Astrocyte of the cerebellum (primary cell): ENCODE measurements at places on chromosomes 6 and 20.
A peak's percentile ranks its signal among the peaks of the same experiment; 100 is the strongest.

DNA sequence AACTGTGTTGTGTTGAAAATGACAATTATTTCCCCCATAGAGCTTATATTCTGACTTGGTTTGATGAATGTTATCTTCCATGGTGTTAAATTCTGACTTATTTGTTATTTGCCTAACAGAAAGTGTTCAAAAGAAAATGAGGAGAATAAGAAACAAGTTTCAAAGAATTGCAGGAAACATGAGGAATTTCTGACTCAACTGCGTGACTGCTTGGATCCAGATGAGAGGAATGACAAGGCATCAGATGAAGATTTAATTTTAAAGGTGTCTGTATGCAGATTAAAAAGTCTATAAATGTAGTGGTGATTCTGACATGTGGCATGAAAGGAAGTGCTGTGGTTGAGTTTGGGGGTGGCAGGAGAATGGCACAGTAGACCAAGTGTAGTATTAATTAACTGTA is 50.6 kb downstream of the CCDC170 start:
- DNase-seq: no peak

GRCh38 chr20:50192364-50193198 is 2.0 kb downstream of the CEBPB start:
- peak; percentile 74 for DNase-seq

- DNase-seq: no peak
These were observed 6.5 kb downstream of the KCNB1 start for GRCh38 chr20:49476016-49476355.

GRCh38 chr6:84449220-84449619 is 221.8 kb upstream of the CEP162 start:
- DNase-seq: no peak

DNA sequence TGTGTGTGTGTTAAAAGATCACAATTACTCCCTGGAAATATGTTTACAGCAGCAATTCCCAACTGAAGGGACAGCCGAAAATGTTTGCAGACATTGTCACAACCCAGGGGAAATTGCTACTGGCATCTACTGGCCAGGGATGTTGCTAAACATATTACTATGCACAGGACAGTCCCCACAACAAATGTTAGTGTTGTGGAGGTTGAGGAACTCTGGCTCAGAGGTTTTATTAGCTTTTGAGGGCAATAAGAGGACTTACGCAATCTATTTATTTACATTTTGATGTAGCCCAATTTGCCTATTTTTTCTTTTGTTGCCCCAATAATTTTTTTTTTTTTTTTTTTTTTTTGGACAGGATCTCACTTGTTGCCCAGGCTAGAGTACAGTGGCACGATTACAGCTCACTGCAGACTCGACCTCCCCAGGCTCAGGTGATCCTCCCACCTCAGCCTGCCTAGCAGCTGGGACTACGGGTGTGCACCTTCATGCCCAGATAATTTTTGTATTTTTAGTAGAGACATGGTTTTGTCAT is 154.1 kb downstream of the RPS12 start:
- no peak for DNase-seq

DNA sequence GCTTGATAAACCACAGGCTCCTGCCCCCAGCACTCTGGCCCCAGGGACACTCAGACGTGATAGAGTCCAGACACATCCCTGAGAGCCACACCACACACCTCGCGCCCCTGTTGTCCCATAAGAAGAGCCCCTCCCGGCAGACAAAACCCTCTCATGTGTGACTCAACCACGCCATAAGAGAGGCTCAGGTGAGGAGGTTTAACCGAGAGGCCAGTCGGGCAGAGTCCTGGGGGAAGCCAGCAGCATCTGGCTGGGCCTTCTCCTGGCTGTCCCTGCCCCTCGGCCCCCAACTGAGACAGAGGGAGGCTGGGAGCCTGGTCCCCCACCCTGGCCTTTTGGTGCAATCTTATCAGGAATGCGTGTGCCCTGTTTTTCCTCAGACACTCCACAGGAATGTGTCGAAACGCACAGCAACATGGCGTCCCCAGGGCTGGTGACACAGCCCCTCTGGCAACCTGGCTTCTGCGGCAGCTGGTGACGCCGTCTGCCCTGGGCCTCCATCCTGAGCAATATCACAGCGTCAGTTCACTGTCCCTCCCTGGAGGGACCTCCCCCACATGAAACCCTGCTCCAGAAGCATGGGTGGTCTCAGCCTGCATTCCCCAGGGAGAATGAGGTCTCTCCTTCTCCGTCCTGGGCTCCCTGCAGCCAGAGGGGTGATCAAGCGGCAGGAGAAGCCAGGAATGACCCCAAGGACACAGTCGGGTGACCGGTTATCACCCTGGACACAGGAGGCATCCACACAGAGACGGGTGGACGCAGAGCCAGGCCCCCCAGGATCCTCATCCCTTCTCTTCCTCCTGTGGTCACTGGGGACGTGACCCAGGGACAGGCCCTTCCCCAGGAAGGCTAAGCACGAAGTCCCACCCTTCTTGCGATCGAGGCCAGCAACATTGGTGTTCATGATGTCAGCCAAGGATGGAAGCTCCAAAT is 156.6 kb upstream of the AFDN start:
- DNase-seq: no peak

GRCh38 chr6:150143516-150144293 is 861 bp downstream of the PPP1R14C start:
- DNase-seq: no peak

DNA sequence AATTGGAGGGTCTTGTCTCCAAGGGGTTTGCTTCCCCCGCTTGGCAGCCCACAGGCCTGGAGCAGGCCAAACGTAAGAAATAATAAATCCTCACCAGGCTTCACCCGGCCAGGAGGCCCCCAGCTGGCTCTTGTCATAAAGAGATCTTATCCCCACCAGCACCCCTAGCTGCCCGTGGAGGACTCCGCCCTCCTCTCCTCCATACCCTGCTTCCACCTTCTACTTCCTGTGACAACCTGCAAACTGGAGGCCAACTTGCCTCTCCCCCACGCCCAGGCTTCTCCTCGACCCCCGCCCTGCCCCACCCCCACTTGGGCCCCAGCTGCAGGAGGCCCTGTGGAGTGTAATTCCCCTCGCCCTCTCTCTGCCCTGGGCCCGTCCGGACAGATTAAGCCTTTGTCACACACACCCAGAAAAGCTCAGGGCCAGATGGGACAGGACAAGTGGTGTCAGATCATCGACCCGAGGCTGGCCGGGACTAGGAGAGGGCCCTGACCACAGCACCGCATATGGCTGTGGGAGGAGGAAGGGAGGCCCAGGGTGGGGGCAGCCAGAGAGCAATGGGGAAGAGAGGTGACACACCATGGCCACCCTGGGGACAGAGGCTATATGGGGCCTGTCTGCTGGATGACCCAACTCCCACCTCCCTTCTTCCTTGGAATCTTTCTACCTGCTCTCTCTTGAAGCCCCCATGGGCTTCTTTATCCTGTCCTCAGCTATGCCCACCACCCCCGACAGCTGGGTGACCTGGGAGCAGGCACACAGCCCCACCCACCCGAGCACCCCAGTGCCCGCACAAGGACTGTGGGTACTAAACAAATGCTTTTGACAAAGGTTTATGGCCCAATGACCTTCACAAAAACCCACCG is 3.9 kb downstream of the NOL4L start:
- no peak for DNase-seq

GRCh38 chr20:58434326-58434725 is 45.3 kb downstream of the VAPB start:
- DNase-seq: no peak

DNA sequence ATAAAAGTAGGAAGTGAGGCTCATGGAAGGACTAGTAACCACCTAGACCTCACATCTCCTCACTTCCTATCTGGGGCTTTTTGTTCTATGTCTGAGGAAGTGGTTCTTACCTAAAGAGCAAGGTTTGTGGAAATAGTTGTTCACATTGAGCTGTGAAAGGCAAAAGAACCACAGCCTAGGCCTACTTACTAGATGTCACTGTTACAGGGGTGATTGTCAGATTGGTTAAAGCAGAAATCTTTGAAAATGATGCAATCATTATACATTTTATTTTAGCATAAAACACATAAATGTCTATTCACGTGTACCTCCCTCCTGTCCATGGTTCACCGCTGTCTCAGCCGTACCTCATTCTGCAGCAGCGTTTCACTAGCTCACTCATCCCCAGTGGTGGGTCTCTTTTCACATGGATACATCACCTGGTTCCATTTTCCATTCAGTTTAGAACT is 268.8 kb downstream of the TMEM242 start:
- DNase-seq: no peak

- no peak for DNase-seq
These were observed 56.2 kb downstream of the SNX9 start for GRCh38 chr6:157879034-157879872.

GRCh38 chr6:46062312-46062711 is 46.7 kb upstream of the CLIC5 start:
- peak; percentile 41 for DNase-seq

DNA sequence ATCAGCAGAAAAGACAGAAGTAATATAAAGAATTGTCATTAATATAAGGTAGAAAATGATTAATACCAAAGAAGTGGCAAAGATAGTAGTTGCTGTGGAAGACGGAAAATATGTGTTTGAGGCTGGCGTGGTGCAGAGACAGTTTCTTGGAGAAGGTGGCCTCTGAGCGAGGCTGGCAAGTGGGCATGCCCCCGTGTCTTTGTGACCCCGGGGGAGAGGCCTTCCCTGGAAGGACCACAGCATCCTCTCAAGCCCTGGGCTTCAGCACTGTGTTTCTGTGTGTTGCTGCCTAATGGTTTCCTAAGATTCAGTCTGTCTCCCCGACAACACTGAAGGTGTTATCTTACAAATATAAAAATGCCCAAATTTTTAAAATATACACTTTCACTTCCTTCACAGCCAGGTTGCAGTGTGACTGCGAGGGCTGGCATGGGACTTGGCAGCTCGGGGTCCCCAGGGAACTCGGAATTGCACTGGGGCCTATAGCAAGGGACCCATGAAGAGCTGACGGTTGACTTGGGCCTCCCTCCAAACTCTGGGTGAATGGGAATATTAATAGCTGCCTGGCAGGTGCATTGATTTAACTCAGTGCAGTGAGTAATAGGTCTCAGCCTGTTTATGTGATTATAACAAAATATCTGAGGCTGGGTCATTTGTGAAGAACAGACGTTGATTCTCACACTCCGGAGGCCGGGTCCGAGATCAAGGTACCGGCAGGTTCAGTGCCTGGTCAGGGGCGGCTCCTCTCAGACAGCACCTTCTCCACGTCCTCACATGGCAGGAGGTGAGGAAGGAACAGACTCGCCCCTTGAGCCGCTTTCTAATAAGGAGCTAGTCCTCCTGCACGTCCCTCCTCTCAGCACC is 47.4 kb upstream of the AFDN start:
- DNase-seq: no peak

DNA sequence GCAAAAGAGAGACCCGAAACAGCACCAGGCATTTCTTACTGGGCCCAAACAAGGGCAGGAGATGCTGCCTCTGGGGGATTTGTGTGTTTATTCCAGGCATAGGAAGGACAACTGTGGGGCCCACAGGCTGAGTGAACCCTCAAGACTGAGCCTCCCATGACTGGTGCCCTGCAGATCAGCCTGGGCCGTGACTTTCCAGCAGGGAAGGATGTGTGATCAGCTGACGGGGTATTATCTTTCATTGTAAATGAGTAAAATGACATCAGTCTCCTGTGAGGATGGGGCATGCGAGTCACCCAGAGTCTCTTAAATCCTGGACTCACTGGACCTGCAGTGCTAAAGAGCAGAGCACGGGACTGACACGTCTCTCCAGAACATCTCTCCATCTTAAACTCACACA is 3.9 kb upstream of the TEAD3 start:
- DNase-seq: no peak
